ENCODE measurements at places on chromosomes 6 and 20. TPM values are rescaled to one million over a fixed set of nuclear protein-coding genes. Genes with fewer than 3 reads are reported as not detected.

DNA sequence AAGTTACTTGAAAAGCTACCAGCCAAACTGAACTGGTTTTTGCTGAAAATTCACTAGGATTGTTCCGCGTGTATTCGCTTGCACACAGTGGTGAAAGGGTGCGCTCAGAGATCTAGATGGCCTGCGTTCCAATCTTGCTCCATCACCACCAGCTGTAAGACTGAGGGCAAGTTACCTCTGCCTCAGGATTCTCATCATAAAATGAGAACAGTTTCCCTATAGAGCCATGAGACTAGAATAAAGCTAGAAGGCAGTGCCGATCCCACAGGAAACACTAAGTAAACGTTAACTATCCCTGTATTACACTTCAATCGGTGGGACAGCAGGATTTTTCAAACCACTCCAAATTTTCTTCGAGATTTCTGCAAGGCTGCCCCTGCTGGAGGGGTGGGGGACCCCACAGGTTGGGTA, 838 bp downstream of the AHCY start:
- no peak for DNase-seq

GRCh38 chr6:122681705-122682104, 71.5 kb downstream of the PKIB start:
- DNase-seq = no peak

- DNase-seq = peak; percentile 37
These were observed 179.3 kb downstream of the MTHFD1L start for GRCh38 chr6:151044465-151045441.

DNA sequence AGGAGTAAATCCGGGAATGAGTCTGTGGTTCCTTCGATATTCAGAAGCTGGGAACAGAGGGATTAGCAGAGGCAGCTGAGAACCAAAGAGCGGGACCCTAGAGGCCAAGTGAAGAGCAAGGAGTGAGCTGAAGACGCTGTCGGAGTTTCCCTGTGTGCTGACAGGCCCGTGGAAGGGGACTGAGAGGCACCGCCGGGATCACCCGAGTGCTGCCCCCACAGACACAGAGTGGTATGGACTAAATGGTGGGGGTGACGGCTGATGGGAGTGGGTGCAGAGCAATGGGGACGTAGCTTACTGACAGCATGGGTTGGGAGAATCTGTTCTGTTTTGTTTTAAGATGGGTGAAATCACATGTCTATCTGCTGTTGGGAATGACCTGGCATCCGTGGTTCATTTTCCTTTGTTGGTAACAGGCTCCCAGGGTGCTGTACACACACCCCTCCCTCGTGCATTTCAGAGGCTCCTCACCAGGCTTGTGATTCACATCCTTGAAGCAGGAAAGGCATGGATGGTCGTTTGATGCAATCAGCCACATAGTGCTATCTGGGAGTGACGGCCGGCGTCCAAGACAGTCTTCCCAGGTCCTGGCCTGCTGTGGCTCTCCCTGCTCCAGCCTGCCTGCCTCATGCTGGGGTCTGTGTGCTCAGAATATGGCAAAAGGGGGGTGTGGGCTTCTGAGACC, 97.4 kb downstream of the THBS2 start:
- no peak for DNase-seq

DNA sequence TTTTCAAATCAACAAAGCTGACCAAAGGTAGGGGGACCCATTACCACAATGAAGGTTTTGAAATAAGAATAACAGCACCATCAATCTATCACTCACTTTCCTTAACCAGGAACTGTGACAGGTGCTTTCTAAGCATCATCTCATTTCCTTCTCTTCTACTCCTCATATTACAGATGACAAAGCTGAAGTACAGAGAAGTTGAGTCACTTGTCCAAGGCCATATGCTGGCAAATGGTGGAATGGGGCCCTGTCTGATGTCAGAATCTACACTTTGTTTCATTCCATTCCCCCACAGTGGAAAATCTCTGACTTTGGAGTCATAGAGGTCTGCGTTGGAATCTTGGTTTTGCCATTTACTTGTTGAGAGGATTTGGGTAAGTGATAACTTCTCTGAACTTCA, 222.5 kb upstream of the LRFN2 start:
- DNase-seq = no peak

- peak; percentile 19 for DNase-seq
These were observed 24.8 kb downstream of the ZNF311 start for GRCh38 chr6:28980137-28980851.

- peak; percentile 63 for DNase-seq
These were observed 29.2 kb upstream of the EXOC2 start for GRCh38 chr6:722077-722524.

TSPO2 gene
- total RNA-seq = not detected

MATN4 gene
- total RNA-seq = not detected

- no peak for DNase-seq
These were observed 66.9 kb upstream of the BHLHE23 start for GRCh38 chr20:63073738-63074065.

RCAN2 gene
- 30.3 TPM for total RNA-seq

DNA sequence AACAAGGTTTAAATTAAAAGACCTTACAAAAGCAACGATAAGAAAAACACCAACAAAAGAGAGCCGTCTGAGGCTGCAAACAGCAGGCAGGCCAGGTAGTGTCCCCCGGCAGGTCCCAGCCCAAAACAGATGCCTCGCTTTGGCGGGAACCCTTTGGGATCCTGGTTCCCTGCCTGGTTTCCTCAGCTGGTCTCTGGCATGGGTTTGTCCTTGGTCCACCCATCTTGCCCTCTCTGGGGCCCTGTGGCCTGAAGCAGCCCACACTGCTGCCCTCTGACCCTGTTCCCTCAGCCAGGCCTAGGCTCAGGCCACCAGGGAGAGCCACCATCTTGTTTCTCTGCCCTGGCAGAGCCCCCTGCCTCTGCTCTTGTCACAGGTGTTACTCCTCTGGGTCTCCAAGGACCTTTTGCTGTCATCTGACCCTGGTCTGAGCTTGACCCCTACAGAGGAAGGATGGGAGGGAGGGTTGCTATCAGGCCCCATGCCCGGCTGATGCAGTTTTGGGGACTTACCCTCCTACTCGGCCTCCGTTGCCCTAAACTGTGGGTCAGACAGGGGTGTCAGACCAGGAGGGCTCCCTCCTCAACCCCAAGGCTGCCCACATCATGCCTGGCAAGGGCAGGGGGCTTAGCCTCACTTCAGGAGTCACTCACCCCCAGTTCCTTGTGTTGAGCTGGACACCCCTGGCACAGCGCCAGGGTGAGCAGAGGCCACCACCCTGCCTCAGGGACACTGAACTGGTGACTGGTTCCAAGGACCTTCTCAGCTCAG, 30.6 kb upstream of the GRM4 start:
- DNase-seq = no peak

- DNase-seq = no peak
These were observed 140.3 kb downstream of the DLL1 start for GRCh38 chr6:170150590-170150945.

SLC22A2 gene
- 0.36 TPM for total RNA-seq

DNA sequence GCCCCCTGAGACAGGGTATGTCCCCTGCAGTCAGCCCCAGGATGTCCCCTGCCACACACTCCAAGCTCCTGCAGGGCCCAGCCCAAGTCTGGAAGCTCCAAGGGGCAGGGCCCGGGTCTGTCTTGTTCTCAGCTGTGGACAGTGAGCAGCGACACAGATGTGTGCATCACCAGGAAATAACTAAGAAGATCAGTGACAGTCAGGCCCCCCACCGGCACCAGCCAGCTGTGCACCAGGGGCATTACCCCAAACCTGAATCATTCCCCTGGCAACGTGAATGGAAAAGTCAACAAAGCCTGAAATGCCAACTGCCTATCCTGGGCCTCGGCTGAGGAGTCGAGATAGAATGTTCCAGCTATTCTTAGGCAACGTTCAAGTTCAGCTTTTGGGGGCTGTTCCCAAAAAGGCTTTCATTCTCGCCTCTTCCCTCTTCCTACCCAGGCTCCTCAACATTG, 105.0 kb downstream of the PREX1 start:
- no peak for DNase-seq

DNA sequence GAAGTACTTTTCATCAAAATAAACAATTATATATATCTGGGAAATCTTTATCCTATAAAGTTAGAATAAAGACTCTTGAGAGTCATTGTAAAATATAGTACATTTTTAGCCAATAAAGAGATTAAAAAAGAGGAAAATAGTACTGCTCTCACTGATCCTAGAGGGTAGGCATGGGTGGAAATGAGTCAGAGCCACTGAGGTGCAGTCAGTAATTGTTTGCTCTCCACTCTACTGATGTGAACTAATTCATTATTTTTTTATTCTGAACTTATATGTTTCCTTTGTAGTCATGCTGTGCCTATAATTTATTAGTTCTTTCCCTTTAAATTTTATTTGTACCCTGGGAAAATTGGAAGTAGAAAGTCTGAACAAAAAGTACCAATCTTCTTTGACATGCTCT, 1359.4 kb upstream of the GJE1 start:
- DNase-seq = no peak

- no peak for DNase-seq
These were observed 97.4 kb downstream of the PHACTR1 start for GRCh38 chr6:12814015-12814414.

- DNase-seq = peak; percentile 33
These were observed at the start of gene METTL24 for GRCh38 chr6:110357664-110358552. Gene METTL24, minus strand, starts transcription at chr6:110358349. Its CDS starts 77 bp downstream, at chr6:110358272.

DNA sequence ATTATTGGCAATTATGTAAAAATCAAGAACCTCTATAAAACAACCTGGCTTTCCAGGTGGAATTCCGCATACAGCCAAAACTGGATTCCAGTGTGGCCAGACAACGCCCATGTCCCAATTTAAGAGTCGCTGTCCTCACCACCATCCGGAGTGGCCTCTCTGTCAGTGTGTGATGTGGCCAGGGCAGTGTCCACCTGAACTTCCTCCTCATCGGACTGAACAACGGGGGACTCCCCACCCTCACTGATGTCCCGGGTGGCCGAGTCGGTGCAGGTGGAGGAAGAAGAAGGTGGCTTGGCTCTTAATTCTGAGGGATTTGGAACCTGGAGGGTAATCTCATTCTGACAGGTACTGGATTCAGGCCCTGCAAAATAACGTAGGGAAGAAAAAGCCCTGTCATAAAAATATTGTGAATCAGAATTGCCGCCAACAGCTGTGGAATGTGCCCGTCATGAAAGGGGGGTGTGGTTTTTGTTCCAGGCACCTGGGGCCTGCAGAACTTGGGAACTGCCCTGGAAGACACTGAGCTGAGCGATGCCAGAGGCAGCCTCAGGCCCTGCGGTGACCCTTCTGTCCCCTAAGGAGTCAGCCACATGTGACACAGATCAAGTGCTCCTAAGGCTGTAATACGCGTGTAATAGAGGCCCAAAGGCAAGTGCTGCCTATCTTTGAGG, 139.8 kb downstream of the DTNBP1 start:
- DNase-seq = no peak

SSTR4 gene
- total RNA-seq = 0.54 TPM

DNA sequence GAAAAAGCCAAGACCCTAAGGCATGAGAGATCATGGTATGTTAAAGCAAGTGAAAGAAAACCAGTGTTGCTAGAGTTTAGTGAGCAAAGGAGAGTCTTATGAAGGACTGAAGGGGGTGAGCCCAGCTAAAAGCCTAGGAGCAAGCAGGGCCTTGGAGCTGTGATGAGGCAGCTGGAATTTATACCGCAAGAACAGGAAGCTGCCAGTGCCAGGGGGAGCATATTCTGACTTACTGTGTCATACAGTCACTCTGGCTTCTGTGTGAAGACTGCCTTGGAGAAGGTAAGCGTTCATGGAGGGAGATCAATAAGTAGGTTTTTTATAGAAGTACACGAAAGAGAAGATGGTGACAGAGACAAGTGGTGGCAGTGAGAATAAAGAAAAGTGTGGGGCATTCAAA, 308.9 kb upstream of the THEMIS start:
- no peak for DNase-seq

- no peak for DNase-seq
These were observed 148.3 kb upstream of the TBX18 start for GRCh38 chr6:84912472-84913322.

- no peak for DNase-seq
These were observed 50.3 kb downstream of the PLCG1 start for GRCh38 chr20:41187668-41188067.

DNA sequence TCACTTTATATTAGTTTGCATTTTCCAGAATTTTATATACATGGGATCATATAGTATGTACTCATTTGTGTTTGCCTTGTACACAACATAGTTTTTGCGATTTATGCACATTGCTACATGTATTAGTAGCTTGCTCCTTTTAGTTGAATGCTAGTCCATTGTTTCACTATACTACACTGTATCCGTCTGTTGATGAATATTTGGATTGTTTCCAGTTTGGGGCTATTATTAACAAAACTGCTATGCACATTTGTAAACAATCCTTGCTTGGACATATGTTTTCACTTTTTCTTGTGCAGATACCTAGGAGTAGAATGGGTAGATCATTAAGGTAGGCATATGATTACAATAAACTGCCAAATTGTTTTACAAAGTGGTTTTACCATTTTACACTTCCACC, 3.9 kb upstream of the LRRC1 start:
- no peak for DNase-seq

DNA sequence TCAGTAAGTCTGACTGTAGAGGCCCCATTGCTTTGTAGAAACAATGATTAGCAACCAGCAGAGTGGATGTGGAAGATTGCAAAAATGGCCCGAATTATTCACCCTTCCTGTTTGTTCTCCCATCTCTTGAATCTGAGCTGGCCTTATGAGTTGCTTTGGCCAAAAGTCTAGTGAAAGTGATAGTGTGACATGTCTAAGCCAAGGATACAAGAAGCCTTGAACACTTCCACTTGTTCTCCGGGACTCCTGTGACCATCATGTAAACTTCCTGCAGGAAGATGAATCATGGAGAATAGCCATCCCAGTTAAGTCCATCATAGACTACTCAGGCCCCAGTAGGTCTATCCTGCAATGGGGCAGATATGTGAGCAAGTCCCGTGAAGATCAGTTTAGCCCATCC, 252.0 kb upstream of the JAG1 start:
- DNase-seq = no peak

DNA sequence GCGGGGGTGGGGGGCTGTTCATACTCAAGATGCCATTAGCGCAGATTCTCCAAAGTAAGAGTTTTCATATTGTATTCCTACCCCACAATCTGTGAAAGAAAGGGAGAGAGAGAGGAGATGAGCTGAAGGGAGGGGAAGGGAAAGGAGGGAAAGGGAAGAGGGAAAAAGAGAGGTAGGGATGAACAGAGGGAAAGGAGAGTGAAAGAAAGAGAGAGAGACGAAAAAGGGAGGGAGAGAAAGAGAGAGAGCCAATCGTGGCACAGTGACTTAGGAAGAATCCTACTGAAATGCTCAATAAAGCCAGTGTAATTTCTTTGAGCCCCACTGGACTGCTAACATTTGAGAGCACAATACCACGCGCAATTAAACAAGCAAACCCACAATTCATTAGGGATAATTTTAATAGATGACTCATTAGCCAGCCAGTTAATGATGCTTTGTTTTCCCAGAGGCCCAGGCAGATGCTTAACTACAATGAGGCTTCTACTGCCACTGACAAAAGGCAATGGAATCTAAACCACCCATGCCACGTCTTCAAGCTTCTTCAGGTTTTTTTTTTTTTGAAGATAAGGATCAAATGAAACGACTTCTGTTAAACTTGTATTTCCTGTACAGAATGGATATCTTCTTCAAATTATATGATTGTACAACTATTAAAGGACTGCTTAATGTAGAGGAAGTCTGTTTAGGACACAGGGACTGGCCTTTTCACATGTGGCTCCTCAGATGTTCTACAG, 306.8 kb downstream of the FOXC1 start:
- no peak for DNase-seq

DYNLT2 gene
- 2.9 TPM for total RNA-seq

- no peak for DNase-seq
These were observed 15.0 kb downstream of the PARD6B start for GRCh38 chr20:50746138-50746940.

GRCh38 chr6:110731196-110731595, 84.1 kb downstream of the CDK19 start:
- DNase-seq = no peak

Measured in cerebellum (tissue), 4 donors.